ENCODE measurements at places on chromosomes 2 and 18.

DNA sequence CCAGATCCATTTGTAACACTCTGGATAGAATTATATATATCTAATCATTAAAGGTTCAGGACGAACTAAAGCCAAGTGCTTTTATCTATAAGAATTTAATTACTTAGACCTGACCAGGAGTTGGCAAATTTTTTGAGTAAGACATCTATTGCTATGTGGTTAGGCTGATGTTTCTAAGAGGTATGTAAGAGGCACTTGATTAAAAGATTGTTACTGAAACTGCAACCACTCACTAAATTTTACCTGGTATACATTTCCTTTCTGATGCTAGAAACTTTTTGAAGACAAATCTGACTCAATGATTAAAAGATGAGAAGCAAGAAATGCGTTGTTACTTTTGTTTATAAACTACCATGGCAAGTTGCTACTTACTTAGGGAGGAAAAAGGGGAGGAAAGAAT, 76.7 kb upstream of the CHAC2 start:
- DNase-seq: no peak

DNA sequence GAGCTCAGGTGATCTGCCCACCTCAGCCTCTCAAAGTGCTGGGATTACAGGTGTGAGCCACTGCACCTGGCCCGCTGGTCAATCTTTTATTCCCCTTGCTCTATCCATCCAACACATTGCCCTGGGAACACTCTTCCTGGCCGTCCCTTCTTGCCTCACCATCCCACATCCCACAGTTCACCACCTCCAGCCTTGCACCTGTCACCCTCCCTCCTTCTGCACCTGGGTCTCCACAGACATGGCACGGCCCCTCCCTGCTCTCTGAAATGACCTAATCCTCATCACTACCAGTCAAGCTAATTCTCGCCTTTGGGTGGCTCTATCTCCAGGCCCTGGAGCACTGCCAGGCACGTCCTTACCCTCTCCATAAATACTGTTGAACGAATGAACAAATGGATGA, 116.9 kb upstream of the TEX51 start:
- DNase-seq: no peak

DNA sequence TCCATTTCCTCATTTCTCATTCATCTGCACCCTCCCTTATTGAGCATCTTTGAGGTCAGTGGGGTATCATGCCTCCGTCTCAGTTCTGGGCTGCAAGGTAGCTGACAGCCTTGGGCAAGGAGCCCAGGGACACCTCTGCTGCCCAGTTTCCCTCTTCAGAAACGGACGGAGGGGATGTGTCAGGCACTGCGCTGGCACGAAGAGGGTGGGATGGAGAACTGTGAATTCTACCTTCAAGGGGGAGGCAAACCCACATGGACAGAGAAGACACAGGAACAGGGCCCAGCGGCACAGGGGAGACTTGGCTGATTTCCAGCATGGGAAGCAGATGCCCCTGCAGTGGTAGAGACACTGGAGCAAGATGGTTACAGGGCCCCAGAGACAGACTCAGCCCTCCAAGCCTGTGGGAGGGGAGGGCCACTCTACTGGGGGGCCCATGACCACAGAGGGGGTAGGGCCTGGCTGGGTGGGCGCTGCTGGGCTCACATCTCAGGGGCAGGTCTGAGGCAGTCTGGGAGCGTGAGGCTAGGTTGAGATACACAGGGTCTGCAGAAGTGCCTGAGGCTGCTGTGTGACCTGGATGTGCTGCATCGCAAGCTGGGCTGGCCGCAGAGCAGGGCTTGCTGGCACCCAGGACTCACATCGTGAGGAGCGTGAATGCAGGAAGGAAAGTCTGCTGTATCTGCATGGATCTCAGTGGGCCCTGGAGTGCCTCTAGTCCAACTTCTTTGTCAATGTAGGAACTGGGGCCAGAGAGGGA, 92.3 kb downstream of the HS1BP3 start:
- no peak for DNase-seq

DNA sequence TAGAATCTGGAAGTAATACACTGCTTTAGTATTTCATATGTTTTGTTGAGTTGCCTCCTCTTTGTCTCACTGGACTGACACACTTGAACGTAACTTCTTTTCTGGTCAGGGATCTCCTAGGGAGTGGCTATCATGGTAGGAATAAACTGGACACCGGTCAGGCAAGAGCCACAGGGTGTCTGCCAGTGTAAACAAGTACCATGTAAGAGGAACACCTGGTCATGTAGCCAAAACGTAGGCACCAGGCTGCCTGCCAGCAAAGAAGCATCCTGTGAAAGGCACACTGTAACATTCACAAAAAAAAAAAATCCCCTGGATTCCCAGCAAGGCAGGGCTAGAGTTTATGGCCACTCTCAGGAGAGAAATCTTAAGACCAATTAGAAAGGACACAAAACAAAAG, 372.8 kb upstream of the RND3 start:
- no peak for DNase-seq

DNA sequence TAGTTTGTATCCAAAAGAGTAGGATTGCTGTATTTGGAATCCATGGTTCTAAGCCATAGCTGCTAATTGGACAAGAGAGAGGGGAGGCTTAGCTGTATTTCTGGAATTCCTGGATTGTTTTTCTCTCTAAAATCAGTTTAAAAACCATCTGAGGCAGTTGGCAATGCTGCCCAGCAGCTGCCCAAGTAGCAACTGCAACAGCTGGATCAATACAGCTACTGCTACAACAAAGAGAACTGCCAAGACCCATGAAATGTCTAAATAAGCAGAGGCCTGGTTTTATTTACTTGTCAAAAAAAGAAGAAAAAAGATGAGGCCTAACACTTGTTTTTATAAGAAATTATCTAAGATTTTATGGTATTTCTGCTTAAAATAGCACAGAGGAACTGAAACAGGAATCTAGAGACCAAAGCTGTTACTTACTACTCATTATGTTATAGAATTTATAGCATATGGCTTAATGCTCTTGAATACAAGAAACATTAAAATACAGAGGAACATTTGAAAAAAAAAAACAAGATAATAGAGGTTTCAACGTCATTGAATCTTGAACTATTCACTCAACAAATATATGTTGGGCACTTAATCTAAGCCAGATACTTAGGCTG, 39.1 kb downstream of the TMEFF2 start:
- DNase-seq: no peak

GRCh38 chr2:778731-779350, 101.6 kb upstream of the TMEM18 start:
- no peak for DNase-seq

- DNase-seq: no peak
These were observed 99.5 kb downstream of the TANC1 start for GRCh38 chr2:159067971-159068370.

DNA sequence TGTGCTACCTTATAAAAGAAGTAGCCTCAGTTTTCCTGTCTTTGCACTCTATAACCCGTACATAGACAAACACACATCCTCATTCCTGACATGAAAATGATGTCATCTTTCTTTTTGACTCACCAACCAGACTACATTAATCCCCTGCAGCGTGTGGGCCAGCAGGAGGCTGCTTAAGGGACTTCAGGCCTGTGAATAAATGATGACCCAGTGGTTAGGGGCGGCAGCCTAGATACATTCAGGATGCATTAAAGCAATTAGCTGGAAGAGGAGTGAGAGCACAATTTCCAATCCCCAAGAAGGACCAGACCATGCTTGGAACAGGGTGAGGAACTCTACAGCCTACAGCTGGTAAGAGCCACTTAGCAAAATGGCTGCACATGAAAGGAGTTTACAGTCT, 57.3 kb upstream of the KLF7 start:
- no peak for DNase-seq

- DNase-seq: peak; percentile 76
These were observed 30.2 kb upstream of the RIOK3 start for GRCh38 chr18:23422751-23423418.

- no peak for DNase-seq
These were observed 33.1 kb downstream of the FAM171B start for GRCh38 chr2:186726938-186727337.

DNA sequence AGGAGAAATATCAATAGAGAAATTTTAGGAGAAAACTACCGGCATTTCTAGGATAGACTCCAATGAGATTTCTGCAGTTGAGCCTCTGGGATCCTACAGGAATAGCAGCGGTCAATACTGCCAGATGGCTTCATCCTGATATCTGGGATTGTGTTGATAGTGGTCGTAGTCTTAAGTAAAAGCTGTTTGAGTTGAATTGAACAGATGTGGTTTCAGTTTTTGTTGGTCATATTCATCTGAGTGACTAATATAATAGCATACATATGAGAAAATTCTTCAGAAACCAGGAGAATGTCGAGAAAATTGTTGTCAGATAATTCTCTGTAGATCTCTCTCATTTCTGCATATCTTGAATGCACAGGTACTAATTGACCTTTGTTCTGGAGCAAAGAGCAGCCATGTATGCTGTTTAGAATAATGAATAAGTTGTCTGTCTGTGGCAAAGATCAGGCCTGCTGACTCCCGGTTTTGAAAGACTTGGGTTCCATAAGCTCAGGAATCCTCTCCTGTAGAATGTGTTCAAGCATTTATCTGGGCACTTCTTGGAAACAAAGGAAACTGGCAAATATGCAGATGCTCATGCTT, 288.1 kb downstream of the TMX3 start:
- no peak for DNase-seq

All from Caki2 (cell line).